ENCODE measurements at places on chromosomes 5 and 9. TPM values are rescaled to one million over a fixed set of nuclear protein-coding genes. Genes with fewer than 3 reads are reported as not detected.

The CCDC180 gene
- total RNA-seq: 29.0 TPM

The PPP1R2B gene
- 0.20 TPM for total RNA-seq

The NR2F1 gene
- total RNA-seq: 126 TPM

The GKAP1 gene
- total RNA-seq: 15.9 TPM

The IL3 gene
- not detected for total RNA-seq

GRCh38 chr5:96067894-96068614, 106.4 kb upstream of the ELL2 start:
- H3K27ac ChIP-seq: no peak overlapping the region
- H3K27me3 ChIP-seq: no peaks in the 10 kb centered on the region
- H3K36me3 ChIP-seq: no peaks in the 10 kb centered on the region
- no peak for DNase-seq

GRCh38 chr9:127447416-127448111, 3.6 kb downstream of the RPL12 start:
- peaks cover 24% of the 10 kb centered on the region for H3K4me1 ChIP-seq
- DNase-seq: no peak
- H3K4me3 ChIP-seq: no peak overlapping the region

DNA sequence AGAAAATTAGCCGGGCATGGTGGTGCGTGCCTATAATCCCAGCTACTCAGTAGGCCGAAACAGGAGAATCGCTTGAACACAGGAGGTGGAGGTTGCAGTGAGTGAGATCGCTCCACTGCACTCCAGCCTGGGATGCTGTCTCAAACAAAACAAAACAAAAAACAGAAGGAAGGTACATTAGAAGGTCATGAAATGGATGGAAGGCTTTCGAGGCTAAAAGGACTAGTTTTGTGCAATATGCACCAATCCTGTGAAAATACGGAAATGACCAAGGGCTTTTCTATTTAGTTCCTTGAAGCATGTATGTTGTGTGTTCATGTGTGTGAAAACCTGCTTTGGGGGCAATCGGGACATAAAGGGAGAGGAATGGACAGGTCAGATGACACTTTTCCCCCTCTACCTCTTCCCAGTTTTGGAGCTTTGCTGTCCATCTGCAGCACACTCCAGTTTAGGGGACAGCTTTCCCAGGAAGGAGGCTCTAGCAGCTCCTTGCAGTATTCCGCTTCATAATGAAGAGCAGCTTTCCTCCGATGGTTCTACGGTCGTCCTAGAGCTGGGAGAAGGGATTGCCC, 15.0 kb downstream of the SPRY4 start:
- H3K27me3 ChIP-seq: no peaks in the 10 kb centered on the region
- H3K27ac ChIP-seq: no peak overlapping the region
- no peak overlapping the region for H3K4me3 ChIP-seq
- peaks cover 20% of the 10 kb centered on the region for H3K4me1 ChIP-seq
- no peak for DNase-seq

DNA sequence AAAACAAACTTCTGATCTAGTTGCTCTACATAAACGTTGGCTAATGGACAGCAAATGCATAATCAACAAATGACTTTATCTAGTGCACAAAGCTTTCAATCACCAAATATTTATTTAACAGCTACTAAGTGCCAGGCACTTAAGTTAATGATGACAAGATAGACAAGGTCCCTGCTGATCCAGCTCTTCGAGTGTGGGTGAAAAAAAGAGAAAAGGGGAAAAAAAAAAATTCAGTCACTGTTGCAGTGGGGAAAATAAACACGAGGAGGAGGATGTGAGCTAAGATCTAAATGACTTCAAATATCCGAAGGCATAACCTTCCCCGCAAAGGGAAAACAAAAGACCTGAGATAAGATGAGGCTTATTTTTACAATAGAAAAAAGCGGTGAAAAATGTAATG, 9.6 kb downstream of the PSIP1 start:
- no peaks in the 10 kb centered on the region for H3K4me1 ChIP-seq
- H3K4me3 ChIP-seq: no peak overlapping the region
- no peaks in the 10 kb centered on the region for H3K27me3 ChIP-seq
- H3K27ac ChIP-seq: no peak overlapping the region

DNA sequence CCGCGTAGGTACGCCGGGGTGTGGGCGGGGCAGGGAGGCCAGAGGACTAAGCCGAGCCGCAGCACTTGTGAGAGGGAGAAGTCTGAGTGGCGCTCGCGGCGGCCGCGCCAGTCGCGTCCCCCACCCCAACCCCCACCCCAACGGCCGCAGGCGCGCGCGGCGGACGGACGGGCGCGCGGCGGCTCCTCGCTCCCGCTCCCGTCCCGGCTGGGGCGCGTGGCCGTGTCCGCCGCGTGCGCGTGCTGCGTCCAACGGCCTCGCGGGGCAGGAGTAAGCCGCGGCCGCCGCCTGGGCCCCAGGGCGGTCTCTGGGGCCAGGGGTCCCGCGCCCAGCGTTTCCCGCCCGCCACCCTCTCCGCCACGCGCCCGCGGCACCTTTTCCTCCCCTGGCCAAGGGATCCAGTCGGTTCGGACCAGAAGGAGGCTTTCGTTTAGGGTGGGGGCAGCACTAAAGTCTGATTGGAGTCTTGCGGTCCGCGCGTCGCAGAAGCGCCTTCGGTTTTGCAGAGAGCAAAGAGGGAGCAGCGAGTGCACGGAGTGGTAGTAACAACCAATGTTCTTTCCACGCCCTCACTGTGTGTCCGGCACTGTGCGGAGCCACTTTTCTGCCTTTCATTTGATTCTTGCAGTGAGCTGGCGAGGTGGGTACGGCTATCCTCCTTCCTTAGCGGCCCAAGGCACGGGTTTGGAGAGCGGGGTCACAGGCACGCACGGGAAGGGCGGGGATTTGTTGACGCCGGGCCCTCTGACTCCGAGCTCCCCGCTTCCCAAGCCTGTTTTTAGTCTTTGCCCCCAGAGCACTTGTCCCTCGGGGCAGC, 483 bp downstream of the G3BP1 start:
- peaks cover 21% of the 10 kb centered on the region for H3K4me1 ChIP-seq
- H3K36me3 ChIP-seq: no peaks in the 10 kb centered on the region
- H3K27ac ChIP-seq: peak overlapping the region; percentile 89
- no peak for DNase-seq

DNA sequence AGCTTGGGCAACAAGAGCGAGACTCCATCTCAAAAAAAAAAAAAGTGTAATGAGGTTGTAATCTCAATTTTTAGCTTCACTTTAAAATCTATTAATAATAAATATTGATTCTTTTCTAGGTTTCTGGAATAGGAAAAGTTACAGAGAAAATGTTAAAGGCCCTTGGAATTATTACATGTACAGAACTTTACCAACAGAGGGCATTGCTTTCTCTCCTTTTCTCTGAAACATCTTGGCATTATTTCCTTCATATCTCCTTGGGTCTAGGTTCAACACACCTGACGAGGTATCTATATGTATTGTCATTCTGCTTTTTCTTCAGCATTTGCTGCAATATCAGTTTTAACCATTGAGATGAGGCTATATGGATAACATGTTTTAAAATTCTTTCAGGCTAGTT, 26.6 kb upstream of the ANKDD1B start:
- no peaks in the 10 kb centered on the region for H3K27me3 ChIP-seq
- no peak overlapping the region for H3K4me3 ChIP-seq
- H3K27ac ChIP-seq: no peak overlapping the region
- peaks cover 2% of the 10 kb centered on the region for H3K36me3 ChIP-seq
- no peak for DNase-seq

DNA sequence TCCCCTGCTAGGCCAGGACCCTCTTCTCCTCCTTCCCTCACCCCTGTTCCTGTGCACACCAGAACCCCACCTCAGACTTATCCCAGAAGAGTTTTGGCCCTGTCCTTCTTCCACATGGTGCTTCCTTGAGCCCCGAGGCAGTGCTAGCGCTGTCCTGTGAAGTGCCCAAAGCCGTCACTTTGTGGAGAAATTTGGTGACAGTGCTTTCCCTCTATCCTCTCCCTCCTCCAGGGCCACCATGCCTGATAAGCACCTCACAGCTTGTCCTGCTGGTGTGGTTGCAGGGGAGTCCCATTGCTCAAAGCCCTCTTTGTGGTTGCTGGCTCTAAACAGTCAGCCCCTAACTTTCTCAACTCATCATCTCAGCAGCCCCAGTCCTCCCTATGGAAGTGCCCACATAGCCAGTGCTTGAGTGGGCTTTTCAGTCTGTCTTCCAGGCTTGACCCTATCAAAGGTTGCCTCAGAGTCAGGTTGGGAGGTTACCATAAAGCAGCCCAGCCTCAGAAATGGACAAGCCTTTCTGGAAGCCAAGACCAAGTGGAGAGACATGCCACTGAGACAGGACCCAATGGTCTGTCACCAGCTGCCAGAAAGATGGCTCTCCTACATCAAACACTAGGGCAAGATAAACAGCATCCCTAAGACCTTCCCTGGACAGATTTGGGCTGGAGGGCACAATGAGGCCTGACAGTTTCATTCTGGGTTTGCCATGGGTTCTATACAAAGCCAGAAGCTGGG, 18.0 kb downstream of the IGIP start:
- peaks cover 21% of the 10 kb centered on the region for H3K4me1 ChIP-seq
- DNase-seq: no peak
- no peak overlapping the region for H3K4me3 ChIP-seq
- H3K27me3 ChIP-seq: peaks cover 37% of the 10 kb centered on the region
- no peak overlapping the region for H3K27ac ChIP-seq

DNA sequence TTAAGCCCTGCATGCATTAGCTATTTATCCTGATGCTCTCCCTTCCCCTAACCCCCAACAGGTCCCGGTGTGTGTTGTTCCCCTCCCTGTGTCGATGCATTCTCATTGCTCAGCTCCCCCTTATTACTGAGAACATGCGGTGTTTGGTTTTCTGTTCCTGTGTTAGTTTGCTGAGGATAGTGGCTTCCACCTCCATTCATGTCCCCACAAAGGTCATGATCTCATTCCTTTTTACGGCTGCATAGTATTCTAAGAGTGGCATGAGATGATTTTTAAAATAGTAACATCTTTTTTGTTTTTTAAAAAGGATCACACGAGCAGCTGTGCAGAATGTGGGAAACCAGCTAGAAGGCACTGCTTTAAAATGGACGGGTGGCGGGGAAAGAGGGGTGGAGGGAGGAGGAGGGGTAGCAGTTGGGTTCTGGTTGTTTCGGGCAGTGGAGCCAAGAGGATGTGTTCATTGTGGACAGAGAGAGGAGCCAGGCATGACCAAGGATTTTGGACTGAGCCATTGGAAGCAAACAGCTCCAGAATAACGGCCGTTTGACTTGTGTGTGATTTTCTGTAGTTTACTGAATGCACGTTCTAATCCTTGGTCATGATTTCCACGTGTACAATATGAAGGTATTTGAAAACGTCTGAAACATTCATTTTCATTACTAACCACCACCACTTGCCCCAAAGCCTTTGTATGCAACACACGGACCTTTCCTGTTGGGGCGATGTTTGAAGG, 1.7 kb upstream of the TENT4A start:
- H3K27ac ChIP-seq: peak overlapping the region; percentile 94
- no peak for DNase-seq
- peak overlapping the region; percentile 73 for H3K4me3 ChIP-seq
- no peaks in the 10 kb centered on the region for H3K27me3 ChIP-seq
